ENCODE measurements at places on chromosomes 4 and X. TPM values are rescaled to one million over a fixed set of nuclear protein-coding genes. Genes with fewer than 3 reads are reported as not detected.

DNA sequence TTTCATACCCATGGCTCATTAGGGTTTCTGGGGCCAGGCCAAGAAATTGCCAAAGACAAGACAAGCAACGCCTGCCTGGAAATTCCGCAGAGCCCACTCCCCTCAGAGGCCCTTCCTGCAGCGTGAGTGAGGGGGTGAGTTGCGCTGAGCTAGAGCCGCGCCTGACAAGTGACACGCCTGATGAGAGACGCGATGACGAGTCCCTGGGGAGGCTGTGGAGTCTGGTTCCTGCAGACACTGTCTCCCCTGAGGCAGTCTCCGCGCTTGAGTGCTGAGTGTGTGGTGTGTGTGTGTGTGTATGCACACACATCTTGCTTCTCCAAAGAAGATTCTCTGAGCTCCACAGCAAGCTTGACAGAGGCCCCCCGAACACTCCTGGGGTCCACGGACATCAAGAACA lies 269.8 kb downstream of the BCOR start:
- no peaks in the 10 kb centered on the region for H3K4me1 ChIP-seq
- H3K27ac ChIP-seq: no peak overlapping the region
- no peak overlapping the region for H3K4me3 ChIP-seq

DNA sequence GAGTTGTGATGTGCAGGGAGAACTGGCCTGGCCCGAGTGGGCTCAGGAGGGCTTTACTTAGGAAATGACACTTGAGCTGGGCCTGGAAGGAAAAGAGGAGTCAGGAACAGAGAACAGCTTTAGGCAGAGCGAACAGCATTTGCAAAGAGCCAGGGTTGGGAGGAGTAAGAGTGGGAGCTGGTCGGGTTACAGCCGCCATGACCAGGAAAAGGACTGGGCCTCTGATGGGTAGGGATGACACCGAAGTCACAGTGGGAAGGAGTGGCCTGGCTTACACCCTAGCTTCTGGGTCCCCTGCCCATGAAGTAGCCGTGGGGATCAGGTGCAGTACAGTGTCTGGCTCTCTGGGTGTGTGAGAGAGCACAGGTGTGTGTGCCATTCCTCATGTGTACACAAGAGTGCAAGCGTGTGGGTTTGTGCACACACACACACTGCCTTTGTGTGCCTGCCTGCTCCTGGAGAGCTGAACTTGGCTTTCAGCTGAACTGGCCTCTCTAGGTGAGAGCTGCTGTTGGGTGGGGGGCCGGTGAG lies 31.6 kb downstream of the TRMT44 start:
- DNase-seq: no peak
- H3K4me1 ChIP-seq: peaks cover 12% of the 10 kb centered on the region
- H3K27ac ChIP-seq: no peak overlapping the region

The TMPRSS11E gene
- not detected for total RNA-seq

GRCh38 chr4:20288047-20288650 lies 36.4 kb downstream of the SLIT2 start:
- no peaks in the 10 kb centered on the region for H3K27me3 ChIP-seq
- no peak overlapping the region for H3K4me3 ChIP-seq
- no peaks in the 10 kb centered on the region for H3K4me1 ChIP-seq
- no peak for DNase-seq
- H3K27ac ChIP-seq: no peak overlapping the region
- no peaks in the 10 kb centered on the region for H3K36me3 ChIP-seq

The BANK1 gene
- total RNA-seq: 8.9 TPM

DNA sequence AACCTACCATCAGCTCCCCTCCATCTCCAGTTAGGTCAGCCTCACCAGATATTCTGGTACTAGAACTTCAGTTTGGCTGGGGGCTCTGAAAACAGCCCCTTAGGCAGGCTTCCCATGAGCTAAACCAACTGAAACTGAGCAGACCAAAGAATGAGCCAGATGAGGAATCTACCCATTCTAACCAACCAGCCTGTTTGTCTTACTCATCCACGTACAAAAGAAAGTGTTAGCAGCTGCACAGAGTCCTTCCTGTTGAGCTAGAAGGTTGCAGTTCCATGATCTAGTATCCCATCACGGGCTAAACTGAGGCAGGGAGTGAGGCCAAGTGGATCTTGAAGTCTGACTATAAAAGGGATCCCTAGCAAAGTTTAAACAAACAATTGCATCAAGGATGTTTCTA lies 17.5 kb downstream of the MAGEA9B start:
- no peak overlapping the region for H3K27ac ChIP-seq
- H3K4me1 ChIP-seq: no peaks in the 10 kb centered on the region
- H3K36me3 ChIP-seq: no peaks in the 10 kb centered on the region
- no peak overlapping the region for H3K4me3 ChIP-seq
- no peaks in the 10 kb centered on the region for H3K27me3 ChIP-seq

- H3K4me3 ChIP-seq: no peak overlapping the region
- no peaks in the 10 kb centered on the region for H3K36me3 ChIP-seq
- no peak for DNase-seq
- H3K27ac ChIP-seq: no peak overlapping the region
- H3K4me1 ChIP-seq: no peaks in the 10 kb centered on the region
- H3K27me3 ChIP-seq: no peaks in the 10 kb centered on the region
Observed at GRCh38 chrX:43525901-43526610, 130.0 kb upstream of the MAOA start.

GRCh38 chr4:57404483-57404882 lies 294.3 kb upstream of the IGFBP7 start:
- no peak for DNase-seq
- H3K27me3 ChIP-seq: no peaks in the 10 kb centered on the region
- no peak overlapping the region for H3K4me3 ChIP-seq
- H3K4me1 ChIP-seq: no peaks in the 10 kb centered on the region
- H3K27ac ChIP-seq: no peak overlapping the region

DNA sequence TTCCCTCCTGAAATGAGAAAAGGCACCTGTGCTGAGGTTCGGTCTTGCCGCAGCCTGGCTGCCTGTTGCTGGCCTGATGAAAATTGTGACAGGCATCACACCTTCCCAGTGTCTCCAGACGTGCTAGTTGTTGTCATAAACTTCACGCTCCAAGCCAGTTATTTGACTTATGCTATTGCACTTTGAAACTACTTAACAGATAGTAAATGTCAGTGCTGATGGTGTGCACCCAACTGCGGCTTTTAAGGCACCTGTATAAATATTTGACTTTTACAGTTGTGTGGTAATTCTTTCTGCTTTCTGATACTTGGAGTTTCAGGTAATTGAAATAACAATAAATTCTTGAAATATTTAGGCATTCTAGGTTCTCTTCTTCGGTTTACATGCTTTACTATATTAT lies 1.8 kb downstream of the WWC2 start:
- peaks cover 23% of the 10 kb centered on the region for H3K4me1 ChIP-seq
- H3K27me3 ChIP-seq: no peaks in the 10 kb centered on the region
- no peak for DNase-seq

All from upper lobe of left lung (tissue), 6 donors.